ENCODE measurements at places on chromosomes 2 and 18. TPM values are rescaled to one million over a fixed set of nuclear protein-coding genes. Genes with fewer than 3 reads are reported as not detected.

Gene SERPINB13
- total RNA-seq, result not detected

Gene LYG1
- 0.78 TPM for total RNA-seq

Gene PLCL1
- not detected for total RNA-seq

Gene CNDP1
- not detected for total RNA-seq

Gene AQP12A
- total RNA-seq, result not detected

Gene CDKL4
- not detected for total RNA-seq

Gene RBM44
- 1.5 TPM for total RNA-seq

Gene SETBP1
- 9.0 TPM for total RNA-seq

Gene SCN9A
- total RNA-seq, result 5.2 TPM

Gene UGT1A1
- total RNA-seq, result 64.8 TPM

Gene ADRA2B
- total RNA-seq, result 0.55 TPM

Gene UGT1A6
- 549 TPM for total RNA-seq

Gene MAPK4
- total RNA-seq, result not detected

Gene NYAP2
- 0.30 TPM for total RNA-seq

Gene ZNF385B
- total RNA-seq, result 2.8 TPM

Gene ANXA4
- total RNA-seq, result 82.9 TPM

Gene PLGLB2
- total RNA-seq, result 1.9 TPM

Gene SCN7A
- not detected for total RNA-seq

Measured in PC-9 (cell line).